ENCODE measurements at places on chromosomes 12 and 14.
A peak's percentile ranks its signal among the peaks of the same experiment; 100 is the strongest.

- DNase-seq, result no peak
These were observed 4.2 kb upstream of the BAZ2A start for GRCh38 chr12:56634242-56634836.

DNA sequence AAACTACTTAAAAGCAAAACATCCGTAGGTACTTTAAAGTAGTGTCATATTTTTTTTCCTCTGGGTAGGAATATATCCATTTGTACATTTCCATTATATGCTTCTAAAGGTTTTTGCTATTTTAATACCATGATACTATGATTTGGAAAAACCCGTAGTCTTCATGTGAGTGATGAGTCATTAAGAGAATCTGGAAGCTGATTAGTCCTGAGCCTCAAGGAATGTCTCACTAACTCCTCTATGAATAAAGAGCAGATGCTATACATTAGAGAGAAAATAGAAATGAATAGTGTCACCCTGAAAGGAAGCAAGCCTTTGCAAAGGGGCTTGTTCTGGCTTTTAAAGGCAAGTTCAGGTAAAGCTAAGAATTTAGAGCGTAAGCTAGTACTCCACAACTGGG, 432.1 kb downstream of the CCDC91 start:
- DNase-seq, result peak; percentile 75

GRCh38 chr12:15811214-15812127, 22.3 kb upstream of the EPS8 start:
- no peak for DNase-seq

DNA sequence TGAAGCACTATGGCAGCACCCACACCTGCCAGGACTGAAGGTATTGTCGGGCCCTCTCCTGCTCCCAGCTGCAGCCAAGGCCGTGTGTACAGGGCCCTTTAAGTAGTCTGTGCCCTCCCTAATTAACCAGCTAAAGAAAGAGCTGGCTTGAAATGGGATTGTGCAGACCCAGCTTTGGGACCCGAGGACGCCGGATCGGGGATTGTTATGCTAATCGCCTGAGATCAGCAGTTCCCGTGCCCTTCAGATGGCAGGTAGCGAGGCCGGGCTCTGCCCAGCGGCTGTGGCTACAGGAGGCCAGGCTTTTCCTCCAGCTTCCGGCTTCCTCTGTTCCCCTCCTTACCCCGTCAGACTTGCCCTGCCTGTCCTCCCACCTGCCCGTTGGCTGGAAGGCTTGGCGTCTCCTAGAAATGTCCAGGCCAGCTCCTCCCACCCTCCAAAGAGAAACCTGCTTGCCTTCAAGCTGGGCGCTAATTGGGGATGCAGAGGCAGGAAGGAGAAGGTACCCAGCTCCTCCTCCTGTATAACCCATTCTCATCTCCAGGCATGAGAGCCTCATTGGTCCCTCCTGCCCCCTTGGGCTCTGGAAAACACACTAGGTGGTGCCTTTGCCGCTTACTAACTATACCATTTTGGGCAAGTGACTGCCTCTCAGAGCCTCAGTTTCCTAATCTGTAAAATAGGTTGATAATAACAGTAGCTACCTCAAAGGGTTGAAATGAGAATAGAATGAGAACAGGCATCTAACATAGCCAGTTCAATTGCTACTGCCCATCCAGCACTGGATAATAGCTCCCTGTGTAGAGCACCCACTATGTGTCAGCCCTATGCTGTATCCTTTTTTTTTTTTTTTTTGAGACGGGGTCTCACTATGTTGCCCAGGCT, 25.8 kb upstream of the MSI1 start:
- DNase-seq, result no peak

GRCh38 chr14:33480887-33481184, 470.0 kb downstream of the EGLN3 start:
- no peak for DNase-seq

- no peak for DNase-seq
These were observed 19.1 kb upstream of the KCNK13 start for GRCh38 chr14:90042496-90043252.

GRCh38 chr12:38601949-38602348, 285.4 kb downstream of the ALG10B start:
- no peak for DNase-seq

- no peak for DNase-seq
These were observed 173.5 kb upstream of the SFSWAP start for GRCh38 chr12:131537267-131537958.

GRCh38 chr12:49789992-49790391, 38.2 kb downstream of the NCKAP5L start:
- no peak for DNase-seq

DNA sequence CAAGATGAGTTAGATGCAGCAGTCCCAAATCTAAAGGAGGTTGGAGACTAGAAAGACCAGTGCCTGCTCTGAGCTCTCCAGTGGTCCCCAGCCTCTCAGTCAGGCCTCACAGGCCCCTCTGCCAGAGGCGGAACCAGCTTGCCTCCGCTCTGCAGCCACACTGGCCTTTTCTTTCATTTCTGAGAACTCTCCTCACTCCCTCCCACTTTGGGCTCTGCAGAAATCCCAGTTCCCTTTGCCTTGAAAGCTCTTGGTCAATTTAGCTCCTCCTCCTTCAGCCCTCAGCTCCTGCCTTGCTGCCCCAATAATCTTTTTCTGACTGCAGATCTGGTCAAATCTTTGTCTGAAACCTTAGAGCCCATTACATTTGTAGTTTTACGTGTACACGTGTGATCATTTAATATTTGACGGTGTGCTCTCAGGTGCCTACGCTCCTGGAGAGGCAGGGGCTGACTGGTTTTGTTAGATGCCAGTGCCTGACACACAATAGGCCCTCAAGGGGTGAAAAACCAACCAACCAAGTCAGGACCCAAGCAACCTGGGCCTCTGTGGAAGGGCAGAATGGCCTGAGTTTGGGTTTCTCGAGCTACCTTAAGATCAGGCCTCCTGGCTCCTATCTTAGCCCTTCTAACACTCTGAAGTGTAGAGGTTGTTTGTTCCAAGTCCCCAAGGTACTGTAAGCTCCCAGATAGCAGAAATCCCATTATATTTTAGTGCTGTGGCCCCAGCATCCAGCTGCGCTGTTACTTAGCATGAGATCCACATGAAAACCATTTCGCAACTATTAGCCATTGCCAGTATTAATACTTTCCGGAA, 1.1 kb upstream of the NUDT4 start:
- DNase-seq, result no peak

GRCh38 chr12:24754690-24755638, 193.9 kb downstream of the BCAT1 start:
- peak; percentile 89 for DNase-seq

GRCh38 chr14:37195327-37195726, 2.4 kb upstream of the MIPOL1 start:
- peak; percentile 48 for DNase-seq

DNA sequence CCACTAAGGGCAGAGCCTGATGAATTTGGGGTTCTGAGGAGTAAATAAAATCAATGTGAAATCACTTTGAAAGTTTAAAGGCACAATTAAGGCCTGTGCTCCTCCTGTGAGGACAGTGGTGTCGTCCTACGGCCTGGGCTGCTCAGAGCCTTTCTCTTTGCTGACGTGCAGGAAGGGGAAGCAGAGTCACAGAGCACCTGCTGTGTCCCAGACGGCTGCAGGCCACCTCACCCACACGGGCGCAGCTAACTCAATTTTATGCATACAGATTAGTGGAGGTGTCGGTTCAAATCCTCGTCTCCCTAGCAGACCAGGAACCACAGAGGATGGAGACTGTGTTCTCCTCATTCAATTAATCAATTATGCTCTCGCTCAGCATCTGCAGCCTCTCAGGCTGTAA, 11.4 kb upstream of the DLK1 start:
- no peak for DNase-seq

DNA sequence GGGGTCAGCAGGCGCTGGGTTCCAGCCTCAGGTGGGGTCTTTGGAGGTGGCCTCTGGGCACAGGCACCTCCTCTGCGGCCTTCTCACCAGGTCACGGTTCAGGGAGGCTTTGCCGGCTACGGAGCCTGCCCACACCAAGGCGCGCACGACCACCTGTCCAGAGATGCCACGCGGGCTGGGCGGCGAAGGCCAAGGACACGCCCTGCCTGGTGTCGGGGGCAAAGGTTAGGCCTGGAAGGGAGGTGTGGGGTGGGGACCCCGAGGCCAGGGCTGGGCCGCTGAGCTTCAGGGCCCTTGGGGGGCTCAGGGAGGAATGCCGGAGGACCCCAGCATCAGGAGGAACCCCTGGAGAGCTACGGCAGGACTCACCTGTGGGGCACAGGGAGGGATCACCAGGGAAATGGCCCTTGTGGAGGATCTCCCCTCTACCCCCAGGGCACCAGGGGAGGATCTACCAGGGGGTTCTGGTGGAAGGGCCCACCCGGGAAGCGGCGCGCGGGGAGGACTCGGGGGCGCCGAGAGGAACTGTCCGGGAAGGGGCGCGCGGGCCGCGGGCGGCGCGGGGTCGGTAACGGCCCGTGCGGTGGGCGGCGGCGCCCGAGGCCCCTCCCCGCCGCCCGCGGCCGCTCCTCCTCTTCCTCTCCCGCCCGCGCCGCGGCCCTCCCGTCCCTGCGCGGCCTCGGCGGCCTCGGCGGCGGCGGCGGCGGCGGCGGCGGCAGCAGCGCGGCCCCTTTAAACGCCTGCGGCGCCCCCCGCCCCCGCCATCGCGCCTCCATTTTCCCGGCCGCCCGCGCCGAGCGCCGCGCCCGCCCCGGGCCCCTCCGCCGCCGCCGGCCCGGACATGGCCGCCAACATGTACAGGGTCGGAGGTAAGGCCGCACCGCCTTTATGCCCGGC, at the start of gene MTA1:
TSS of gene MTA1 (plus strand) at position 633 of the 897 bp plus-strand sequence. CDS start at position 842, 209 bp downstream.
- DNase-seq, result peak; percentile 57

GRCh38 chr12:70920251-70920851, at the start of gene PTPRR:
Gene PTPRR (minus strand): TSS chr12:70920738. CDS start chr12:70920390, 348 bp downstream.
- peak; percentile 9 for DNase-seq

- no peak for DNase-seq
These were observed 81.0 kb upstream of the MED13L start for GRCh38 chr12:116358536-116358892.

DNA sequence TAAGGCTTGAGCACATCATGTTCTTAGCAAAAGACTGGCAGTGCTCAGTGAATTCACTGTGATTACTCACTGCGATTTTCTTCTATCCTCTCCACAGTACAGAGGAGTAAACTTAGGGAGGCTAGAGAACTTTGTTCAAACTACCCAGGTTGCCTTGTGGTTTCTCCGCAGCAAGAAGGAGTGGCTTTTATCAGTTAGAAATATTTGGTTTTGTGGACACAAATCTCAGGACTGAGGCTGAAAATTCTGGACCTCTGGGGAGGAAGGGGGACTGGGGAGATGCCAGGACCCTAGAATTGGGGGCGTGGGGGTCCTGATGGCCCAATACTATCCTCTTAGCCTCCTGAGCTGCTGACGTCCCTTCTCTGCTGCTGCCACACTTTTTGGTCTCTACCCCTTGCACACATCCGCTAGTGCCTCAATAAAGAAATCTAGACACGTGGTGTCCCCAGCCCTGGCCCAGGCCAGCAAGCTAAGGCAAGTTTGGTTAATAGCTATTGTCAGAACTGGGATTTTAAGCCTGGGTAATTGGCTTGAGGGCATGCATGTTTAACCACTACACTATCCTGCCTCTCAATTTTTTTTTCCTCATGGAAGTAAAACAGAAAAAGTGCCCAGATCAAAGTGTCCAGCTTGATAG, 842 bp downstream of the OAS2 start:
- no peak for DNase-seq

DNA sequence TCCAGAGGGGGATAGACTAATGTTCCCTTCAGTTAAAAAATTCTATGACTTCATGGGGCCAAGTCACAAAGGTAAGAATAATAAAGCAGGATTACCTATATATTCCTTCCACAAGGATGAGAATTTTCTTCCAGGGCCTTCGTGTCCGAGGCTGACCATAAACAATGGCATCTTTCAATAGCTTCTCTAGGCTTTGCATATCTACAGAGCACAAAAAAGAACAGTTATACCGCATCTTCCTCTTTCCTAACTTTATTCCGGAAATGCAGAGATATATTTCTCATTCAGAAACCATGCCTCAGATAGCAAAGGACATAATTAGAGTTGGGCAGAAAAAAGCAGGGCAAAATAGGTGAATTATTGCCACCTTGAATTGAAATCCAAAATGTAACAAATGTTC, 58.3 kb upstream of the ISM2 start:
- no peak for DNase-seq

- DNase-seq, result no peak
These were observed 251.1 kb downstream of the MED13L start for GRCh38 chr12:116026346-116026745.

DNA sequence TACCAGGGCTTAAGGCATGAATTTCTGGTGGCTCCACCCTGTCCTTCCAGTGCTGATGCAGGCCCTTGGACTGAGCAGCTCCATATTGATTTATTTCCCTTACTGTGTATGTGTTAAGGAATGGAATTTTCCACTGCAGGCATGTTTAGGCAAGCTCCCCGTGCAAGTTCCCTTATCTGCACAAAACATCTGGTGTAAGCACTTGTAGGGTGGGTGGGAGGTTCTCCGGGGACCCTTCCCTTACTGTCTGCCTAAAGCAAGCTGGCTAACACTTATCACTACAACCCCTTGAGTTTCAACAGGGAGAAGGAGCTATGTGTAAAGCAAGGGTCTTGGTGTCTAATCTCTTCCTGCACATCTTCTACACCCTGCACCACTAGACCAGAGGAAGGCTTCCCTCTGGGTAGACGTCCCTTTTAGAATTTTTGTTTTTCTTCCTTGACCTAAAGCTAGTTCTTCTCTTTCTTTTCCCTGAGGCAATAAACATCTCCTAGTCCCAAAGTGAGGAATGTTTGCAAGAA, 22.0 kb upstream of the DRAM1 start:
- DNase-seq, result no peak

GRCh38 chr12:127934409-127934808, 332.6 kb upstream of the TMEM132C start:
- no peak for DNase-seq

DNA sequence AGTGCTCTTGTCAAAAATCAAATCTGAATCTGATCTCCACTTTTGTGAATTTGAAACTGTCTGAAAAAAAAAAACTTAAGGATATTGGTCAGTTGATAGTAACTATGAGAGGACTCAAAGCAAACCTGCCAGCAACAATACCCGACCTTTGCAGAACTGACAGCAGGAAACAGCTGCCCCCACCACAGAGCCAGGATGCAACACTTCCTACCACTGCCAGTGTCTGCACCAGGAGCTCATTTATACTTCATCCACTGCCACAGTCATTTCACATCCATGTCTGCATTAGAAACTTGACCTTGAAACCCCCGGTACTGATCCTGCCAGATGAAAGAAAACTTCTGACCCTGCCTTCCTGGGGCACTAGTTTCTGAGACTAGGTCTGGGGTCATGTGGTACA, 27.4 kb upstream of the RXYLT1 start:
- no peak for DNase-seq

DNA sequence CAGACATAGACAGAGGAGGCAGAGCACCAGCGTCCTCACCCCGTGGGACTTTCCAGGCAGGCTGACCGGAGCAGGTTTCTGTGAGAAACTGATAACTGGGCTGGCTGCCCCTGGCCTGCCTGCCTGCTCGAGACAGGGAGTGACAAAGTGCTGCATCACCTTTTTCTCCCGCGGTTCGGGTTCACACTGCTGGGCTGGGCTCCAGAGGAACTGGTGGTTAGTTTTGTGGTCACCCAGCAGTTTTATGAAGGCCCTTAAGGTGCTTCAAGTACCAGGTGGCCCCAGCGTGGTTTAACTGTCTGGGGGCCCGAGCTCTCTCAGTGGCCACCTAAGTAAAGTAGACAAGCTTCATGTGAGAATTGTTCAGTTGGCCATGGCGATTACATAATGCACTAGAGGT, 1073.6 kb downstream of the BCL11B start:
- DNase-seq, result no peak

GRCh38 chr14:54730156-54730961, 163.4 kb downstream of the SAMD4A start:
- peak; percentile 61 for DNase-seq

GRCh38 chr12:52202361-52203078, 10.7 kb upstream of the KRT80 start:
- DNase-seq, result peak; percentile 63

Measured in fibroblast of skin of back (primary cell).